ENCODE measurements at places on chromosomes 6 and 20.

DNA sequence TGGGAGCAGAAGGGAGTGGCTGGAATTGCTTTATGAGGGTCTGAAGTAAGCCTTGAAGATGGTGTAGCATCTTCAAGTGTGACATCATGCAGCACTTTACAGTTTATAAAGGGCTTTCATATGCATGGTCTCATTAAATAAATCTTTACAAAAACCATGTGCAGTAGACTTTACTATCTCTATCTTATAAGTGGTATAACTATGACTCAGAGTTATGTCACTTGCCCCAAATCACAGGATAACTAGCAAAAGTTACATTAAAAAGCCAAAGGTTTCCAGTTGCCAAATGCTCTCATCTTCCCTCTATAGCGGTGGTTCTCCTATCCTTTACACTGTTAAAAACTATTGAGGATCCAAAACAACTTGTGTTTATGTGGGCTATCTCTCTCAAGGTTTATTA, 687.7 kb upstream of the MARCKS start:
- DNase-seq = no peak

GRCh38 chr6:147774856-147775255, 266.4 kb downstream of the SAMD5 start:
- no peak for DNase-seq

GRCh38 chr6:157838718-157839430, 15.8 kb downstream of the SNX9 start:
- no peak for DNase-seq

DNA sequence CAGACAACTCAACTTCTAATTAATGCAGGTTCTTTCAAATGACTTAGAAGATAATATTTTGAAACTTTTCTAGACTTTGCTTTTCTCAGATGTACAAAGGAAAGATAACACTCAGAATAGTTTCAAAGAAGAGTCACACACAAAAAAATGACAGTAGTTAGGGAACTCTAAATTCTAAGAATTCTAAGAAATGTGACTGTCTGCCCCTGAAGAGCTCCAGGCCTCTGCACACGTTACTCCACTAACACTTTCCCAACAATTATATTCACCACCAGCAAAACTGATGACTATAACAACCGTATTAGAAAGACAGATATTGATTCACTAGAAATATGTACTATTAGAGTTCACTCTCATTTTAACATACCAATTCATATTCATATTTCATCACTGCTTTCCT, 133.3 kb upstream of the SMLR1 start:
- no peak for DNase-seq

DNA sequence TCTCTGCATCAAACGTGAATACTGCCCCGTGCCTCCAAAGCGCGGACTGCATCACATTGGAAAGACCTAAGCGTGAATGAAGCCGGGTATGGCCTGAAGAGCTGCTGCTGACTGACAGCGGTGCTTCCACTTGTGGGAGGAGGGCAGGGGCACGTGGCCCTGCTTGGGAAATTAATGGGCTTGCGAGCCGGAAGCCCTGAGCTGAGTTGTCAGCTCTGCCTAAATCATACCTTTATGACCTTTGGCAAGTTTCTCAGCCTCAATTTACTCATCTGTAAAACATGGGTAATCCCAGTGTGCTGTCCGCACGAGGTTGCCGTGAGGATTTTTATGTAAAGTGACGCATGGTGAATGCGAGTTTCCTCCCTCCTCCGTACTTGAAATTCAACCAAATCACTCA, 67.0 kb upstream of the FOXQ1 start:
- DNase-seq = no peak

Data from activated T-cell treated with anti-CD3 and anti-CD28 coated beads for 4 hours (primary cell).